Retina (tissue), 1 donor: ENCODE measurements at places on chromosomes 11 and 22.

GRCh38 chr22:36745301-36745995 is 30.5 kb downstream of the IFT27 start:
- DNase-seq, result no peak

DNA sequence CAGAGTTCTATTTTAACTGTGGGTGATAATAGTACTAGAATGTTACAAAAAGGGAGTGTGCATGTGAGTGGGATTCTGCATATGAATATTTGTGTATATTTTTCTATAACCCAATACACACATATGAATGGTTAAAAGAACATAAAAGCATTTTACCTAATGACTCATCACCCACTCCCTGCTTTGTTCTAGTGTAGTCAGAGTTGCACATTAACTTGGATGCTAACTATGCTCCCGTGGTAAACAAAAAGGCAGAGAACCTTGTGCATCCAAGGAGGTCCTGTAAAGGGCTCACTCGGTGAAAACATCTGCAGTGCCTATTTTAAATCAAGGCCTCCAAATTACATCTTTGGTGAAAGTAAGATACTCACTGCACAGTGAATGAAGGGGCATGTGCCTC is 1289.4 kb downstream of the LRRC4C start:
- no peak for DNase-seq

DNA sequence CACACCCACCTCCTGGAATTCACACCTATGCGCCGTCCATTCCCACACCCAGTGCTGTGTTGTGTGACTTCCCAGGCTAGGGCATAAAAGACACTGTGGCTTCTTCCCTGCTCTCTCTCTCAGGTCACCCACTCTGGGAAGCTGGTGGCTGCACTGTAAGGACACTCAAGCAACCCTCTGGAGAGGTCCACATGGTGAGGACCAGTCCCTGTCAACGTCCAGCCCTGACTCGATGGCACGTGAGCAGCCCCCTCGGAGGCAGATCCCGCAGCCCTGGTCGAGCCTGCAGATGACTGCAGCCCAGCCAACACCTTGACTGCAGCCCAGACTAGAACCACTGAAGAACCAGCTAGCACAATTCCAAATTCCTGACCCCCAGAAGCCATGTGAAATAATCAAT is 16.2 kb downstream of the CBX7 start:
- no peak for DNase-seq

DNA sequence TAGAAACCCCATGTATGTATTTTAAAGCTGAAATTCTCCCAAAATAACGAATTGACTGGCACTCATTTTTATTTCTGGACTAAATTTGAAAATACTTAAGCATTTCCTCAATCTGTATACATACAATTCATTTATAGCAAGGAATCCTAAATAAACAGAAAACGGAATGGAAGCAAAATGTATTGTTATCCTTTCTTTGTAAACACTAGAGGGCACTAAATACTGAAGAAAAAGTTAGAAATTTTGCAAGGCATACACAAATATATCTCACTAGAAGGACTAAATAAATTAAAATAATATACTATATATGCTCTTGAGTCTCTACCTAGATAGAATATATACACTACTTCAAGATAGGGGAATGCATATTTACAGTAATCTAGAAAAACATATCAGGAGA is 23.1 kb upstream of the ANO5 start:
- DNase-seq, result no peak

GRCh38 chr11:72951193-72951592 is 137.0 kb downstream of the ATG16L2 start:
- DNase-seq, result no peak

DNA sequence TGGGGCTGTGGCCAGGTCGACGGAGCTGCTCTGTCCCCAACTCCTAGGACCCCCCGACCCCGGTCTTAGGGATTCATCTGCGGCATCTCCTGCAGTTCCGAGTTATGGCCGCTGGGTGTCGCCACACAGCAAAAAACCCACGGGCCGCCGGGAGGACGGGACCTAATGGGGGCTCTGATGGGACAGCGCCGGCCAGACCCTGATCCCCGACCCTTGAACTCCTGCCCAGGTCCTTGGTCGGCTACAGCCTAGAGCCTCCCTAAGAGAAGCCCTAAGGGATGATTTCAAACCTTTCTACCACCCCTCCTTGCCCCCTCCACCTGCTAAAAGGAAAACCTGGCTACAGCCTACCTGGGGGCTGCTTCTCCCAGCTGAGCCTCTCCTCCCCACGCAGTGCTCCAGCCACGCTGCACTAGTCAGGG is 30.8 kb upstream of the LRRC10B start:
- DNase-seq, result peak; percentile 85

DNA sequence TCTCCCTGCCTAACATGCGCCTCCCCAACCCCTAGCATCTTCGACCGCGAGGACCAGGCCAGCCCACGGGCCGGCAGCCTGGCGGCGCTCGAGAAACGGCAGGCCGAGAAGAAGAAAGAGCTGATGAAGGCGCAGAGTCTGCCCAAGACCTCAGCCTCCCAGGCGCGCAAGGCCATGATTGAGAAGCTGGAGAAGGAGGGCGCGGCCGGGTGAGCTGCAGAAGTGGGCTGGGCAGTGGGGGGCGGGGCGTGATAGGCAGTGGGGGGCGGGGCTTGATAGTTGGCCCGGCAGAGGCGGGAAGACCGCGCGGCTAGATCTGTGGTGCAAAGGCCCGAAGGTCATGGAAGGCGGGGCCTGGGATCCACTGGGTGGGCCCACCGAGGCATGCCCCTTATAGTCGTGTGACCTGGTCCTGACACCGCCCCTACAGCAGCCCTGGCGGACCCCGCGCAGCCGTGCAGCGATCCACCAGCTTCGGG is 8.7 kb downstream of the SELENOM start:
- peak; percentile 63 for DNase-seq

GRCh38 chr11:35126000-35126878 is 12.7 kb upstream of the CD44 start:
- DNase-seq, result no peak

GRCh38 chr11:66069715-66070603 is at the start of gene PACS1:
Gene PACS1 (plus strand): TSS chr11:66070272. CDS start chr11:66070487, 215 bp downstream.
- peak; percentile 75 for DNase-seq

GRCh38 chr11:441418-442274 is at the start of gene ANO9:
Gene ANO9 (minus strand): TSS chr11:442011. CDS start chr11:441926, 85 bp downstream.
- no peak for DNase-seq

GRCh38 chr11:72585762-72586311 is 88.4 kb downstream of the PDE2A start:
- peak; percentile 82 for DNase-seq

DNA sequence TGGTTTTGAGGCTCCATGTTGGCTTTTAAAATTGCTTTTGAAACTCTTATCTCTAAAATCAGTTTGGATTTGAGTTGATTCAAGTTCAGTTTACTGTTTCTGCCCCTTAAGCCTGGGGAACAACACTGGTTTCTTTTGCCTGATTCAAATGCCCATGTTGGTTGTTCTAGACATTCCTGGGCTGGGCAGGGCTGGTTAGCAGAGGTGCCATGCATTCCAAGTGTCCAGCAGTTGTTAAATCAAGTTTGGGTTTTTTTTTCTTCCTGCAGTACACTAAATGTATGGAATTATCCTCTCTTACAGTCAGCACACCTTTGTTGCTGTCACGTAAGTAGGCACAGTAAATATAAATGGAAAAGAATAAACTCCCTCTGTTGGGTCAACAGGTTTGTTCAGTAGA is 67.2 kb upstream of the MTMR2 start:
- no peak for DNase-seq

GRCh38 chr11:63906585-63906984 is 10.4 kb downstream of the RCOR2 start:
- no peak for DNase-seq

DNA sequence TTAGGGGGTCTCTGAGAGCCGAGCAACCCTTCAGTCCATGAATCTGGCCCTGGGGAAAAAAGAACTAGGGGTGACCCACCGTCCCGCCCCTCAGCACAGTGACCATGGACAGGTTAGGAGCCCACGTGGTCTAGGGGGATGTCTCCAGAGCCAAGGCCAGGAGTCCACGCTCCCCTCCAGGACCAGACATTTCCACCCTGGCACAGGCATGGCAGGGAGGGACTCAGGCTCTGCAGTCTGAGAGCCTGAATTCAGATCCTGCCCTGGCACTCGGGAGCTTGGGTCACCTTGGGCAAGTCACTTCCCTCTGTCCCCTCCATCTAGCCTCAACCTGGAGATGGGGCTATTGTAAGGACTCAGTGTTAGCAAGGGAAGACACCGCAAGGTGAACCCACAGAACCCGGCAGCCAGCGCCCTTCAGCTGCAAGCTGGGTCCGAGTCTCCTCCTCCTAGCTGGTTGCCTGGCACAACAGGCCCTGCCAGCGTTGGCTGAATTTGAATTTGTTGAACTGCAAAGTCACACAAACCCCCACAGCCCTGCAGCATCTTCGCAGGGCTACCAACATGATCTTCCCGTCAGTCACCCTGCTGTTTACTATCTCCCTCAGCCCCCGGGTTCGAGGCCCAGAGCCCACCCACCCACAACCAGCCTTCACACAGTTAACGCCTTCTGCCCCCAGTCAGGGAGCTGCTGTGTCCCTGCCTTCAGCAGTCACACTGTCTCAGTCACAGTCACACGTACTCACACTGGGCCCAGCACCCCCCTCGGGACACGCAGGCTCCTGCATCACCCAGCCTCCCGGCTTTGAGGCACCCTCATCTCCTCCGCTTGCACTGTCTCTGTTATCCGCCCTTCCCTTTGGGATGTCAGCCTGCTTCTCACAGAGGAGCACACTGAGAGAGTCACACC is 603 bp upstream of the PDGFB start:
- no peak for DNase-seq

DNA sequence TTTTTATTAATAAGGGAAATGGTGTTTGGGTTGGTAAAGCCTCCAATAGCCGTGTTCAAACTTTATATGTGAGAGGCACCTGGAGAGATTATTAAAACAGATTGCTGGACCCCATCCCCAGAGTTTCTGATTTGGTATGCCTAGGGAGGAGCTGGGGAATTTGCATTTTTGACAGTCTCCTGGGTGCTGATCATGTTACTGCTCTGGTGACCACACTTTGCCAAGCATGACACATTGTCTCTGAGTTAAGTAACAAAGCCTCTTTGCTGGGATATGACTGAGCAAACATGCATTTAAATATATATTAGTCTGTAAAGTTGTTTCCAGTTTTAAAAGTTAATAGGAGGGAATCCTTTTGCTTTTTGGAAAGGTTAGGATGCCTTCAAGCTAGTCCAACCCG is 140.4 kb downstream of the NAV2 start:
- DNase-seq, result no peak

DNA sequence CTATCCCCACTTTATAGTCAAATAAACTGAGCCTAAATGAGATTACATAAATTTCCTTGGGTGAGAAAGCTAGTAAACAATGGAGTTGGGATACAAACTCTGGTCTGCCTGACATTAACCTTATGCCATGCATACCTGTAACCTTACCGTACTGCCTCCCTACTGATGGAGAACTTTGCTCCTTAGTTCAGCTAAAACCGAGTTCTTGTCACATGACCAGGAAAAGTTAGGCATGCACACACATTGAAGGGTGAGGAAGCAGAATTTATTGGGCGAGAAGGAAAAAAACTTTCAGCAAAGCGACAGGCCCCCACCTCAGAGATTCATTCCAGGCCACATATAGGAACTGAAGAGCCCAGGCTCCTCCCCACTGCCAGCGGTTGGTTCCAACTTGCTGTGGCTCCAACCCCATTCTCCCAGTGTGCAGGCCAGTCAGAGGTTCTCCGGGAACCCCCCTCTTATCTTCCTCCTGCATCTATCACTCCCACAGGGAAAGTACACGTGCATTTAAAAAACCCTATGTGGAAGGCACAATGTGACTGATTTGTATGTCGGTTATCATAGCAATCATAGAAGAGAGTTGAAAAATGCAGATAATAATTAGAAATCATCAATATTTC is 3.2 kb upstream of the PIWIL4 start:
- DNase-seq, result no peak

GRCh38 chr11:10847960-10848860 is 9.6 kb downstream of the ZBED5 start:
- no peak for DNase-seq

- DNase-seq, result peak; percentile 41
Observed at GRCh38 chr11:2314525-2315394, 12.9 kb downstream of the TSPAN32 start.

DNA sequence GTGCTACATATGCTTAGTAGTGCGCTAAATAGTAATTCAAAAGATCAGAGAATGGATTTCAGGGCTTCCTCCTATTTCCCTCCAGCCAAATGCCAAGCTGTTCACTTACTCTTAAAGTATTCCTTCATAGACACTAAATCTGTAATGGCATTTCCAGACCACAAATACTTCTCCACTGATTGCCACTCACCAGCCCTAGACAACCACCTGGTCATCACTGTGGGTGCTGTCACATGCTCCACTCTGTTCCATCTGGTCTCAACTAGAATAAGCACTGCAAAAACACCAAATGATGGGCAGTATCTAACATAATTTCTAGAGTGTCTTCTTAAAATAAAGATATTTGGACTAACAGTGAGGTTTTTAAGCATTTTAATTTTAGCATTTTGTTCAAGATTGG is 341.3 kb downstream of the AASDHPPT start:
- DNase-seq, result no peak

DNA sequence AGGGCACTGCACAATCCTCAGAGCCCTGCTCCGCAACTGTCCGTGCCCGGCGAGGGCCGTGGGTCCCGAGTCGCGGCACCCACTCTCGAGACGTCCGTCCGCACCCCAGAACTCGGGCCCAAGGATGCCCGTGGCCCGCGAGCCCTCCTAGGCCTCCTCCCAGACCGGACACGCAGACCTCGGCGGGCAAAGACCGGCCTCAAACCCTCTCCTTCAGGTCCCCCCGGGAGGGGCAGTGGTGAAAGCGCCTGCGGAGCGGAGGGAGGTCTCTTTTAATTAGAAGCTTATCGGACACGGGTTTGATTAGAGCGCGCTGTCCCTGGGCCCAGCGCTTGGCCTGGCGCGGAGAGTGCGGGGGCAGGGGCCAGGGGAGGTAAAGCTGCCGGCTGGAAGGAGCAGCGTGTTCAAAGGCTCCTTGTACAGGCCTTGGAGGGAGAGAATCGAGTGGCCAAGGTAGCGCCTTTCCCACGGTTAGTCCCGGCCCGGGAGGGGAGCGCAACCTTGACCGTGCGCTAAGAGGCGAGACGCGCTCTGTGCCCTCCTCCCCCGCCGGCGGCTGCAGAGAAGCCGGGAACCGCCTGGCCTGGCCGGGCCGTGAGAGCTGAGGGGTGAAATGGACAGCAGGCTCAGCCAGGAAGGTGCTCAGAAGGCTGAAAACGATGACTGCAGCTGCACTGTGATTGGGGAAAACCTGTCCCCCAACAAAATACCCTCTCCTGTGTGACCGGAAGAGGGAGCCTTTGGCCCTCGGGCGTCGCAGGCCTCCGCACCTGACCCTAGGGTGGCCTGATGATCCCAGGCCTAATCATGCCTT is 4.6 kb downstream of the WT1 start:
- peak; percentile 72 for DNase-seq
